Naive B cell (primary cell): ENCODE measurements at places on chromosomes 4 and X. TPM values are rescaled to one million over a fixed set of nuclear protein-coding genes. Genes with fewer than 3 reads are reported as not detected.

The MAGEC2 gene
- not detected for polyA plus RNA-seq

The TAF7L gene
- polyA plus RNA-seq: not detected

GRCh38 chr4:183356173-183356830 is 34.1 kb upstream of the CLDN24 start:
- DNase-seq: no peak

The CORIN gene
- not detected for polyA plus RNA-seq

The PLAC8 gene
- 1,028 TPM for polyA plus RNA-seq

DNA sequence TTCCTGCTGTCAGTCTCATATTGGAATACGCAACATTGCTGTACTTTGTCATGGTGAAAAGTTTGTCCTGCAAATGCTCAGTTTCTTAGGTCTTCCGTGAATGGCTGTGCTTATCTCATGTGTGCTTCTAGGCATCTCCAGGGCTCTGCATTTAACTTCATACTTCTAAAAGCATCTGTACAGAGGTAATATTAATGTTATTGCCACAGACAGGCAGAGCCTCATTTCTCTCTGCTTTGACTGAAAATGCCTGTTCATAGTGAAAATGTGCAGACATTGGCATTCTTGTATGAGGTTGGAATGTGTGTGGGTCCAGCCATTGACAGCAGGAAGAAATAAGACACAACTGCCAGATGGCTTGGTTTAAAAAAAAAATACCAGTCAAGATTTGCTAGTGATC is 140.1 kb upstream of the TTC29 start:
- no peak for DNase-seq

DNA sequence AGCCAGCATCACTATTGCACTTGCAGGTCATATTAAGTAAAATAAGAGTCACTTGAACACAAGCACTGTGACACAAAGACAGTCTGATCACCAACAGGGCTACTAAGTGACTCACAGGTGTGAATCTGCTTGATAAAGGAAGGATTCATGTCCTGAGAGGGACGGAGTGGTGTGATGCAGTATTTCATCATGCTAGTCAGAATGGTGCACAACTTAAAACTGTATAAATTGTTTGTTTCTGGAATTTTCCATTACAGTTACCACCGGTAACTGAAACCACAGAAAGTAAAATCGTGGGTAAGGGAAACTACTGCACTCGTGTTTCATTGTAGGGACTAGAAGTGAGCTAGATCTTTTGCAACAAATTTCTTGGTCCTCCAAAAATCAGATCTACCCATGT is 109.7 kb downstream of the ELOVL6 start:
- no peak for DNase-seq

GRCh38 chr4:183905593-183906488 is 734 bp downstream of the STOX2 start:
- DNase-seq: no peak

The ANTXR2 gene
- 55.4 TPM for polyA plus RNA-seq

The POF1B gene
- not detected for polyA plus RNA-seq

DNA sequence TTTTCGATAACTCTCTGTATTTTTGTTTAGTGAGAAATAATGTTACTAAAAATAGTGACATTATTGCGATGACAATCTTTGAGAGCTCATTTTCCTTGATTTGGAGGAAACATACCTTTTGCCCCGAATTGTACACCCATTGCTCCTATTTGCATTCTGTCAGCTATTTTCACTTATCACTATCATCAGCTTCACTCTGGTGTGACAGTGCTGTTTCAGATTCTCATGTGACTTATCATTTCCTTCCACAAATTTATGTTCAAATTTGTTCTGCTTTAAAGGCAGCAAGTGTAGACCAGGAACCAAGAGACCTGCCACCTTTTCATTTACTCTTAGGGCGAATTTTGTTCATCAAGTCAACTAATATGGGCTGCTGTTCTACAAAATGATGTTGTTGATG is 179.4 kb downstream of the RBM46 start:
- no peak for DNase-seq

DNA sequence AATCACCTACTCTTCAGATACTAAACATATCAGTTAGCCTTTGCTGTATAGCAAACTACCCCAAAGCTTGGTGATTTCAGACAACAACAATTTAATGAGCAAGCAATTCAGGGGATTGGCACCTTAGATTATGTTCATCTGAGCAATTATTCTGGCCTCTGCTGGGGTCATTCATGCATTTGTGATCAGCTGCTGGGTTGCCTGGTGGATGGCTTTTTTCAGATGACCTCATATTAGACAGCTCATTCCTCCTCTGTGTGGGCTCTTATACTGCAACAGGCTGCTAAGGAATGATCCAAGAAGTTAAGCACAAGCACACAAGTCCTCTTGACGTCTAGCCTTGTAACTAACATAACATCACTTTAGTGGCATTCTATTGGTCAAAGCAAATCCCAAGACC is 153.0 kb upstream of the PPP1R2C start:
- no peak for DNase-seq

The XAGE1A gene
- not detected for polyA plus RNA-seq

The IBSP gene
- polyA plus RNA-seq: not detected

DNA sequence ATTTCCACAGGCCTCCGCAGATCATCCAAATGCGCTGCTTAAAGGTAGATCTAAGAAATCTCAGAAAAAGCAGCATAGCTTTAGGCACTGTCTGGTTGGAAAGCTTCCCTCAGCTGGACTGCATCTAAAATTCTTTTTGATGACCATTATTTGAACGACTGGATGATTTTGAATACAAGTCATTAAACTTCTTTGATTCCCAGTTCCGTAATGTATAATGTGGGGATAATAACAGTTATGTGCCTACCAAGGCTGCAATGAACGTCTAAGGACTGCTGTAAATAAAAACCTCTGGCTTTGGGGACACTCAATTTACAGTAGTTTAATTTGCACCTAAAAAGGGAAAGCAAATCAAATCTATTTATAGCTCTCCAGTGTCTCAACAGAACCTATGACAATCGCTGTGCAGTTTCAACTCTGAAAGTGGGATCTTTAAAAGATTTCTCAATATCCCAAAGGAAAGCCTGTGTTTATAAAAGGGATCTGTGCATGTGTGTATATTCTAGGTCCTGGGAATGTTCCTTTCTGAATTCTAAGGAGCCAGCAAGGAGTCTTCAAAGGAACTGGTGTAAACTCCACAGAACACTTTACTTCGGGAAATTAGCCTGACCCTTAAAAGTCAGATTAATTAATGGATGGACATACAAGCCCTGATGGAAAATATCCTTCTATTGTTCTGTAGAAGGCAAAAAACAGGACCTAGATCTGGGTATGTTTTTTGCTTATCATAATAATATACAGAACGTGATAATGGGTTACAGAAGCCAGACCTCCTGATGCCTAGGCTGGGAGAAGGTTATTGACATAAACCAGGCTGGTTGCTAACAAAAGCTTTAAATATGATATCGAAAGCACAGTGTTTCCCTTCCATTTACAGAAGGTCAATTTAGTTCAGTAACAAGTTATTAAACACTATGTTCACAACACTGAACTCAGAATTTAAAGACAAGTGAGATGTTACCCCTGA is 53.4 kb downstream of the AFAP1 start:
- DNase-seq: no peak

DNA sequence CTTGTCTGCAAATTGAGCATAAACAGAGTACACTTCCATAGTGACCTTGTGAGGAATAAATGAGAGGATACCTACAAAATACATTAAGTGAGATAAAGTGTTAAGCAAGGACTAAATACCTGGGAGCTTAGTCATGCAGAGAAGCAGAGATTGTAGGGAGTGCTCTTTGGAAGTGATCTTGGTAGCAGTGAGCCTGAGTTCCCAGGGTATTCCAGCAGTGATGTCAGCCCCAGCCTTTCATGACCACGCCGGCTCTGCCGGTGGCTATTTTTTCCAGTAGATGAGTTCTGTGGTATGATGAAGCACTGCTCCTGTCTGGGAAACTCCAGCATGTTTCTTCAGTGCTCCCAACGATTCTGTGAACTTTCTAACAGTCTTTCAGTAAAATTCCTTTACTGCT is 391.5 kb upstream of the IGFBP7 start:
- DNase-seq: no peak
